ENCODE measurements at places on chromosomes 5 and 9.
A peak's percentile ranks its signal among the peaks of the same experiment; 100 is the strongest.

DNA sequence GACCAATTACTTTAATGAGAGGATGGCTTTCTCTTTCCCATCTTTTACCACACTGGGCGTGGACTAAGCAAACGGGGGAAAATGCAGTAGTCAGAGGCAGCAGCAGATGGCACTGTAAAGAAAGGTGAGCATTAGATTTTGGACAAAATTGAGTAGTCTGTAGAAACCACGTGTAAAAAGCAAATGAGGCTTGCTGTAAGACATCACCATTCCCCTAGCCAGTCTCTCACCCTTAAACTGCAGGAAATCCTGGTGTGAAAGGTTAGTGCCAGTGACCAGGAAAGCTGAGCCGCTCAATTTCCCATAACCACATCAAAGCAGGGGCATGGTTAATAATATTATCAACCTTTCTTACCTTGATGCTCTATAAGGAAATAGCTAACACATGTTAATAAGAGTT, 31.8 kb downstream of the SPATA31C2 start:
- no peak for DNase-seq

GRCh38 chr5:25481463-25481862, 836.7 kb upstream of the CDH10 start:
- DNase-seq = no peak

DNA sequence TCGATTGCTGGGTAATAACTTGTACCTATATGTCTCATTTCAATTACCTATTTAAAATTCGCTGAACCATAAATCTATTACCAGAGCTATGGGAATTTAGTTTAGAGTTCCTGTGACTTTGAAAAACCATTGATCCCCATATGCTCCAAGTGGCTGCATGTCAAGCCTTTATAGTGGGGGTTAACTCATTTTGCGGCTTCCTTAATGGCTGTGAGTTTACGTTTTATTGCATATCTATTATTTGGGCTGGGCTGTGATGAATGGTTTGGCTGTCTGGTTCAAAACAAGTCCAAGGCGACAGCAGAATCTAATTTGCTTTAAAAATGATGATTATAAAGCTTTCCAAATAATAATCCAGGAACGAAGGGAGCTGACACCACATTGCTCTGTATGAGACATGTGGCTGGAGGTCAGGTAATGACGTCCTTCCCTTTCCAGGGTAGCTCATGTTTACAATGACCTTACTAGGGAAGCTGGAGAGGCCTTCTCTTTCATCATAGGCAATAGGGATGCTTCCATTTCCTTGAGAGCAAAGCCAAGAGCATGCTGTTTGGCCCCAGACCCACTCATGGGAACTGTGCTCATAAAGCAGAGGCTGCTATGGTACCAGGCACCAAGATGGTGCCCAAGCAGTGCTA, 258.3 kb downstream of the HSPA4 start:
- no peak for DNase-seq

- no peak for DNase-seq
These were observed 67.5 kb downstream of the RXRA start for GRCh38 chr9:134393582-134394280.

GRCh38 chr5:62284946-62285891, 20.8 kb upstream of the KIF2A start:
- DNase-seq = peak; percentile 61

- DNase-seq = no peak
These were observed 116.4 kb downstream of the MYO10 start for GRCh38 chr5:16819522-16820167.

GRCh38 chr9:97983589-97984187, 547 bp downstream of the ANP32B start:
- peak; percentile 30 for DNase-seq

DNA sequence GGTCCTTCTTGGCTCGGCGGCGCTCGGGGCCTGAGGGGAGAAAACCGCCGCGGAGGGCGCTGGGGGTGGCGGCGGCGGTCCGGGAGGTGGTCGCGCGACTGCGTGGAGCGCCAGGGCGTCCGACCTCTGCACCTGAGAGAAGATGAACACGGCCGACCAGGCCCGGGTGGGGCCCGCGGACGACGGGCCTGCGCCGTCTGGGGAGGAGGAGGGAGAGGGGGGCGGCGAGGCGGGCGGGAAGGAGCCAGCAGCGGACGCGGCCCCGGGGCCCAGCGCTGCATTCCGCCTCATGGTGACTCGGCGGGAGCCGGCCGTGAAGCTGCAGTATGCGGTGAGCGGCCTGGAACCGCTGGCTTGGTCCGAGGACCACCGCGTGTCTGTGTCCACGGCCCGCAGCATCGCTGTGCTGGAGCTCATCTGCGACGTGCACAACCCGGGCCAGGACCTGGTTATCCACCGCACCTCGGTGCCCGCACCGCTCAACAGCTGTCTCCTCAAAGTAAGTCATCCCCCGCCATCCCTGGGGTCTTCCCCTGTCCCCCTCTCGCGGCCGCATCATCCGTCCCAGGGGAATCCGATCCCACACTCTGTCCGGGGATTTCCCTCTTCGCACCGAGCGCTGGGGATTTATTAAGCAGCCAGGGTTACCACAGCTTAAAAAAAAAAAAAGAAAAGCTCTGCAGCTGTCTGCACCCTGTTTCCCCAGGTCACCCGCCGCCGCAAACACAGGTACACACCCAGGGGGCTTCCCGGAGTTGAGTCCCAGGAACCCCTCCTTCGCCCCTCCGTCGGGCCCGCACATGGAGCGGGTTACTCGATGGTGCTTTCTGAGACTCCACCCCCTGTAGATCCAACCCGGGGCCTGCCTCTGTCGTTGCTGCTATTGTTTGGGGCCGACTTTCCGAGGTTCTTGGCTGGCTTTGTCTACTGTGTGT, at the start of gene GTF3C4:
TSS of gene GTF3C4 (plus strand) at position 8 of the 935 bp plus-strand sequence. CDS start at position 143, 135 bp downstream.
- DNase-seq = peak; percentile 11

GRCh38 chr5:173239233-173239593, 4.2 kb upstream of the NKX2-5 start:
- DNase-seq = no peak

- no peak for DNase-seq
These were observed 69.6 kb upstream of the SLC30A5 start for GRCh38 chr5:69024241-69024651.

DNA sequence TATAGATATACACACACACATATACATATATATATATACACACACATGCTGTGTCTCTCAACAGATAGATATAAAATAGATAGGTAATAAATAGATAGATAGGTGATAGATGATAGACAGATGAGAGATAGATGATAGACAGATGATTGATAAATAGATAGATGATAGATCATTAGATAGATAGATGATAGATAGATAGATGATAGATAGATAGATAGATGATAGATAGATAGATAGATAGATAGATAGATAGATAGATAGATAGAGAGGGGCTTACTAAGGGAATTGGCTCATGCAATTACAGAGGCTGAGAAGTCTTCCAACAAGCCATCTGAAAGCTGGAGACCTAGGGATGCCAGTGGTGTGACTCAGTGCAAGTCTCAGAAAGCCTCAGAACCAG, 394.5 kb downstream of the ICE1 start:
- no peak for DNase-seq

DNA sequence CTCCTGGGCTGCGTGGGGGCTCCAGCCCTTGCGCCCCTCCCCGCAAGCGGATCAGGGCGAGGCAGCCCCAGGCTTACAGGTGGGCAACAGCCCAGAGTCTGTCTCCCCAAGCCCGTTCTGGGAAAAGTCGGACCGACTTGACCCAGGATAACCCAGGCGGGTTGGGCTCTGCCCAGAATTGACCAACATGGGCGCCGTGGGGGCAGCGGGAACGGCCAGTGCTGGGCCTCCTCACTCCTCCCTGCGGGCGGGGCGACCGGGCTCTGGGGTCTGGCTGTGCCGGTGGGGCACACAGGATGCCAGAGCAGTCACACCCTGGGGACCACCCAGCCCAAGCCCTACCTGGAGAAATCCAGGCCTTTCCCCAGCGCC, 15.3 kb upstream of the SYNPO start:
- no peak for DNase-seq

GRCh38 chr5:4661326-4661725, 478.8 kb upstream of the ADAMTS16 start:
- no peak for DNase-seq

GRCh38 chr5:134003064-134003816, 1.5 kb downstream of the VDAC1 start:
- peak; percentile 25 for DNase-seq

GRCh38 chr5:34525761-34526160, 130.4 kb upstream of the RAI14 start:
- DNase-seq = no peak

- DNase-seq = no peak
These were observed 38.9 kb upstream of the FAM174A start for GRCh38 chr5:100496296-100496695.

DNA sequence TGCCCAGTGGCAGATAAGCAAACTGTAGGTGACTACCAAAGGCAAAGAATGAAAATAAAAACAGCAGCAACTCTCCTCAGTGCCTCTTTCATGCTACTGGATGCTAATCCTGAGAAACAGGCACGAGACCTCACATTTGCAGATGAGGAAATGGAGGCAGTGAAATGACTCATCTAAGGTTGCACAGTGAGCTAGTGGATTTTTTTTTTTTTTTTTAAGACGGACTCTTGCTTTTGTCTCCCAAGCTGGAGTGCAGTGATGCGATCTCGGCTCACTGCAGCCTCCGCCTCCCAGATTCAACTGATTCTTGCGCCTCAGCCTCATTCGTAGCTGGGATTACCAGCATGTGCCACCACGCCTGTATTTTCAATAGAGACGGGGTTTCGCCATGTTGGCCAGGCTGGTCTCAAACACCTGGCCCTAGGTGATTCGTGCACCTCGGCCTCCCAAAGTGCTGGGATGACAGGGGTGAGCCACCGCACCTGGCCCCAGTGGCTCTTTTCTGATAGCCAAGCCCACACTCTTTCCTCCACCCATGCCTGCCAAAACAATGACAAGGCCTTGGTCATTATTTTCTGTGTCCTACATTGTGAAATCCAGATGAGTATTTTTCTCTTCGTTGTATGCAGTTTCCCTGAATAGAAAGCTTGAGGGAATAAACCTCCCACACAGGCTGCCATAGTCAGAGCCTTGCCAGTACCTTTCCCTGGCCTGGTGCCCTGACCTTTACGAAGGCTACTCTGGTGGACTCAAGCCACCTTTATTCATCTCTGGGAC, 19.2 kb downstream of the DOCK2 start:
- DNase-seq = no peak

- DNase-seq = no peak
These were observed 15.7 kb downstream of the SEMA4D start for GRCh38 chr9:89482056-89482851.

DNA sequence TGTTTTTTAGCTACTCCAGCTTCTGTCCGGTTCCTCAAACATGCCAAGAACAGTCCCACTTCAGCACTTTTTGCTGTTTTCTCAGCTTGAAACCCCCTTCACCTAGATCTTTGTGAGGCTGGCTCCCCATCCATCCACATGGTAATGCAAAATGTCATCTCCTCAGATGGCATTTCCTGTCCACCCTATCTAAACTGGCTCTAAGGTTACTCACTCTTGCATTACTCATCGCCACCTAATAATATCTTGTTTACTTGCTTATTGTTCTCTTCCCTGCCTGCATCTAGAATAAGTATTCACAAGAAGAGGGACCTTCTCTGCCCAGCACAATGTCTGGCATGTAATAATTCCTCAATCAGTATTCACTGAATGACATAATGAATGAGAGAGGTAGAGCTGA, 220.1 kb downstream of the FAM114A2 start:
- DNase-seq = no peak

DNA sequence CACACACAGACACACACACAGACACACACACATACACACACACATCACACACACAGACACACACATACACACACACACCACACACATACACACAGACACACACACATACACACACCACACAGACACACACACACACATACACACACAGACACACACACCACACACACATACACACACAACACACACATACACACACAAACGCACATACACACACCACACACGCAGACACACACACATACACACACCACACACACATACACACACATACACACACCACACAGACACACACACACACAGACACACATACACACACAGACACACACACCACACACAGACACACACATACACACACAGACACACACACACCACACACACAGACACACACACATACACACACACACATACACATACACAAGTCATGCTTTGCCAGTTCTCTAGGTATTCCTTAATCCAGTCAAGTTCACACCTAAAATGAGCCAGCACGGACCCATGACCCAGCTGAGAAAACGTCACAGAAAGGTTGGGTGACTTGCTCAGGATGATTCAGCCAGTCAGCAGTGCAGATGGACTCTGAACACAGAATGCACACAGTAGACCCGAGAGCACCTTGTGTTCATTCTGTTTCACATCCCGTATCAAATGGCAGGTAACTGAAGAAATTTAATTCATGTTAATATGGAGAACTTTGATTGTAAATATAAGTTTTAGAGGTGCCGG, 746.4 kb downstream of the MTRR start:
- no peak for DNase-seq

DNA sequence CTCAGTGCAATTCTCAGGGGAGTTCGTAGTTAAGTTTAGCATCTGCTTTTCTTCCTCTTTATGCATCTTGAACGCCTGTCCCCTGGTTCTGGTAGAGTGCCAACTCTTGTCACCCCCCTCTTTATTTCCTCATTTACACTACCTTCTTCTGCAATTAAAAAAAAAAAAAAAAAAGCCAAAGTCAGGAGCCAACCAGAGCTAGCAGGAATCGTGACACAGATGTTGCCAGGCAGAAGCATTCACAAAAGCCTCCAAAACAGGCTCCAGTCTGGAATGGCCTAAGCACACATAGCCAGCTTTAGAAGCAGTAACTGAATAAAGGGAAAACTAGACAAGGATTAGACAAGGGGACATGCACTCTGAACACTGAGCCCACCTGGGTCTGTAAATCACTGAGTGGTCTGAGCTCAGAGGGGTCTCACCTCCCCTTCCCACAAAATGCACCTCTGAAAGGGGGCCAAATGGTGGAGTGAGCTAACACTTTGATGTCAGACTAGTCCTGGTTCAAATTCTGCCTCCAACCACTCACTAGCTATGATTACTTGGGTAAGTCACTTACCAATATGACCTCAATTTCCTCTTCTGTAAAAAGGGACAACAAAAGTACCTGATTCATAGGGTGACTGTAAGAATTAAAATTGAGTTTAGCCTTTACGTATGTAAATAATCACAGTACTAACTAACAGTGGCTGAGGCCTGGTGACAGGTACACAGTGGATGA, 2.0 kb downstream of the CD74 start:
- no peak for DNase-seq

GRCh38 chr5:103454770-103455169, 107.8 kb downstream of the NUDT12 start:
- no peak for DNase-seq

- no peak for DNase-seq
These were observed 29.6 kb downstream of the MLLT3 start for GRCh38 chr9:20592673-20593072.

DNA sequence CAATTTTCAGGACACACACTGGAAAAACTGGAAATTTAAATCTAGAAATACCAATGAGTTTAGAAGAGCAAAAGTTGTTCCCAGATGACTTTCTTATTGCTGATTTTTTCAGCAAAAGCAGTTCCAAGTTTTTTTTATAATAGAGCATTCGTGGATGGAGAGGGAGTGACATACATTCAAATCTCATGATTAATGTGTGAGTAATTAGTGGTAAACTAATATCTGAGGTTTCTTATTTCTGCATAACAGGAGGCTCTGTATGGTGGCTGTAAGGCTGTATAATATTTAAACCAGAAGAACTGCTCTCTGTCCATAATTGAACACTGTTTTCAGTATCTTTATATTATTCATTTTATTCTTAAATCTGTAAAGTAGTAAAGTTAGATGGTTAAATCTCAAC, 25.8 kb downstream of the LYSMD3 start:
- DNase-seq = no peak

GRCh38 chr5:40842351-40842750, 1.2 kb downstream of the CARD6 start:
- no peak for DNase-seq

- no peak for DNase-seq
These were observed 76.2 kb downstream of the NRG2 start for GRCh38 chr5:139966856-139967255.
